Bronchial smooth muscle cell (primary cell): ENCODE measurements at places on chromosomes 5 and 9. TPM values are rescaled to one million over a fixed set of nuclear protein-coding genes. Genes with fewer than 3 reads are reported as not detected.

Gene LHX3
- total RNA-seq: not detected in 2 replicates

Gene GRXCR2
- not detected in 2 replicates for total RNA-seq

Gene UNC13B
- 21.0 and 25.5 TPM in 2 replicates for total RNA-seq

Gene HTR4
- total RNA-seq: not detected in 2 replicates

Gene IL3
- total RNA-seq: not detected in 2 replicates

Gene SLC6A18
- not detected in 2 replicates for total RNA-seq

Gene PKD2L2
- not detected in 2 replicates for total RNA-seq

Gene MCTP1
- total RNA-seq: 0.69 and 4.4 TPM in 2 replicates

Gene SDHA
- 146 and 168 TPM in 2 replicates for total RNA-seq

Gene FUT7
- not detected in 2 replicates for total RNA-seq

Gene PLPPR1
- total RNA-seq: not detected in 2 replicates

Gene PRLR
- total RNA-seq: 0.16 TPM in 1 of 2 replicates, not detected in the other

Gene CDKN2B
- total RNA-seq: 7.7 and 10.4 TPM in 2 replicates

Gene DCTN3
- 160 and 173 TPM in 2 replicates for total RNA-seq

Gene OMD
- 0.95 and 1.1 TPM in 2 replicates for total RNA-seq

Gene TAF11L10
- total RNA-seq: not detected in 2 replicates
